ENCODE measurements at places on chromosomes 6 and 20. TPM values are rescaled to one million over a fixed set of nuclear protein-coding genes. Genes with fewer than 3 reads are reported as not detected.

The PPP1R3G gene
- total RNA-seq = 0.40 TPM

The MOG gene
- total RNA-seq = not detected

The ENPP1 gene
- 21.1 TPM for total RNA-seq

The C6orf62 gene
- 79.6 TPM for total RNA-seq

The CHD6 gene
- total RNA-seq = 45.0 TPM

The CPNE5 gene
- not detected for total RNA-seq

The RBBP8NL gene
- total RNA-seq = not detected

The GHRH gene
- total RNA-seq = not detected

The RIMS1 gene
- 23.5 TPM for total RNA-seq

The TENT5A gene
- total RNA-seq = 27.0 TPM

DNA sequence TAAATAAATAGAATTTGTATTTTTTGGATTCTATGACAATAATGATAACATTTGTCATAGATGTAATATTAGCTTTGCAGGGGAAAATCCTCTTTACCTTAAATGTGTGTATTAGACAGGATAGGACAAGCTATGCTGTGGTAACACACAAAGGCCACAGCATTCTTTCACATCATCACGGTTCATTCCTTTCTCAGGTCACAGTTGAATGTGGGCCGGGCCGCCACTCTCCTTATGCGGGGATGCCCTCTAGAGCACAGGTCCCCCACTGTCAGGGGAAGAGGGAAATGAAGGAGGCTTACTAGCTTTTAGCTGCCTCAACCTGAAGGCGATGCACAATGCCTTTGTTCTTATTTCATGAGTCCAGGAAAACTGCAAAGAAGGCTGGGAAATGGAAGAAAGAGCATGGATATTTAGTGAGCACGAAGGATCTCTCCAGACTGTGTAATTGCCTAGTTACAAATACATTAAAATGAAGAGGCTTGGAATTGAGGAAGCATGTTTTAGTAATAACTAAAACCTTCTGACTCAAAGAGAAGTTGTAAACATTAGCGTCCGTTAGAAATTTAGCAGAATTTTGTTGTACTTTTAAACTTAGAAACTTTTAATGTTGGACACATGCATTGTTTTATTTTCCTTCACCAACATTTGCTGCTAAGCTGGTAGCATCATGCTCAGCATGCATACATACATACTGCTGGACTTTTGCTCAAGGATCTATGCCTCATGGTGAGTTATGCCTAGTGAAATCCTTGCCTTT is 248.9 kb upstream of the FOXQ1 start:
- H3K4me3 ChIP-seq = no peak overlapping the region
- H3K27me3 ChIP-seq = no peaks in the 10 kb centered on the region
- DNase-seq = no peak
- H3K27ac ChIP-seq = no peak overlapping the region
- no peaks in the 10 kb centered on the region for H3K4me1 ChIP-seq

DNA sequence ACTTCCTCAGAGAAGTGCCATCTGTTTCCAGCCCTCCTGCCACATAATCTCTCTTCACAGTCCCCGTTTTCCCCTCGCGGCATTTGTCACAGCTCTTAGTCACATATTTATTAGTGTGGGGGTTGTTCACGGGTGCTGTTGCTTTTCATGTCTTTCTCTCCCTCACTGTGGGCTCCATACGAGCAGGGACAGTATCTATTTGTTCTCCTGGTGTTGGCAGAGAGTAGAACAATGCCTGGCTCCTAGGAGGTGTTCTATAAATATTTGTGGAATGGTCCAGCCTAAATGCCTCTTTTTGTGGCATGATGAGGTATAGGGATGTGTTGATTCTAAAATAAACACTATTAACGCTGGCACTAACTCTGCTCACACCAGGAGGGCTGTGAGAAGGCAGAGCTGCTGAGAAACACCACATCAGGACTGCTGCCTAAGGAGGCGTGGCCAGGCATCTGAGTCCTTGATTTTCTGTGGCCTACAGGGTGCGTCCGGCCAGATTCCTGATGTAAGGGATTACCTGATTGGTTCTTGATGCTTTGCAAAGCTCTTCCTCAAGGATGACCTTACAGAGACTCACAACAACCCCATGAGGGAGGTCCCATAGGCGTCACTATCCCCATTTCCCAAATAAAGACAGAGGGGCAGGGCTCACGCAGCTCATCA is 219.8 kb upstream of the ARID1B start:
- peak overlapping the region; percentile 39 for H3K27ac ChIP-seq
- no peak for DNase-seq
- H3K4me1 ChIP-seq = peaks cover 6% of the 10 kb centered on the region
- H3K4me3 ChIP-seq = no peak overlapping the region

- peaks cover 7% of the 10 kb centered on the region for H3K4me1 ChIP-seq
- no peak overlapping the region for H3K27ac ChIP-seq
- no peaks in the 10 kb centered on the region for H3K36me3 ChIP-seq
- H3K27me3 ChIP-seq = peaks cover 11% of the 10 kb centered on the region
- H3K4me3 ChIP-seq = no peak overlapping the region
Measured at GRCh38 chr6:43835872-43836419, 65.9 kb downstream of the VEGFA start.

DNA sequence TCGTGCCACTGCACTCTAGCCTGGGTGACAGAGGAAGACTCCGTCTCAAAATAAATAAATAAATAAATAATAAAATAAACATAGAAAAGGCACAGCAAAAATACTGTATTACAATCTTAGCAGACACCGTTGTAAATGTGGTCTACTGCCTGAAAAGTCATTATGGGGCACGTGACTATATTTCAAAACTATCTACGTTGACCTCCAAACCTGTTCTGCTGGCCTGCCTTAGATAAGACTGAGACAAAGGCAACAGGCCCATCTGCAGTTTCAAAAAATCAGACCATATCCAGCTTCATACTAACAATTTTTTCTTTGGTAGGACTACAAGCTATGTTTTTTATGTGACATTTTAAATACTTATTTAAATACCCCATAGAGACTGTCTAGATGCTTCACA is 59.1 kb downstream of the AGPAT4 start:
- DNase-seq = no peak
- no peak overlapping the region for H3K27ac ChIP-seq
- H3K4me1 ChIP-seq = no peaks in the 10 kb centered on the region
- no peaks in the 10 kb centered on the region for H3K27me3 ChIP-seq
- no peak overlapping the region for H3K4me3 ChIP-seq

DNA sequence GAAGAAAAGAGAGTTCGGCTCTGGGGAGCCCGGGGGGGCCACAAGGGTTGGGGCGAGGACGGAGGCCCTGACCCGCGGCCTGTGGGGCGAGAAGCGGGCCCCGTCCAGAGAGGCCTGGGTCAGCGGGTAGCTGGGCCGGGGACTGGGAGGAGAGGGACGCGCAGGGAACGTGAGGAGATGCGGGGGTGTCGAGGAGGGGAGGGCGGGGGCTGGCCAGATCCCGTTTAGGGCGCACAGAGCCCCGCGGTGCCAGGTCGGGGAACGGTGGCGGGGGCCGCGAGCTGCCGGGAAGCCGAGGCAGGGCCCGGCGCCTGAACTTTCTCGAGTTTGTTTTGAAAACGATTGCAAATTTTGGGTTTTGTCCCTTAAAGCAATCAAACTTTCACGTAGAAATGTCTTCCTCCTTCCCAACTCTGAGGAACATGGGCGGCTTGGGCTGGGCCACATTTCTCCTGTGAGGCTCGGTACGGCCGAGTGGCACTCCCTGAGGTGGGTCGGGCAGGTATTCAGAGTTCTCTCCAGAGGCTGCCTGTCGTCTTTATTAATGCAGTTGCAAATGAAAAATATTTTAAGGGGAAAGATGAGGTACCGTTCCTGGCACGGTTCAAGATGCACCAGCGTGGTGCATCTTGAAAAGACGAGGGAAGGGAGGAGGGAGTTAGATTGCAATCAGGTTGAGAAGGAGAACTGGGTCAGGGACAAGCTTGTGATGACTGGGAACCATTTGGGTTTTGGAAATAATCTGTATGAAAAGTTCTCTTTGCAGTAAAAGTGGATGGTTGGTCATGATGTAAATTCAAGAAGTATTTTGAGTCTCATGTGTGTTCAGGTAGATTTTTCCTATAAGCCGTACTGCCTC is 972 bp downstream of the RNF8 start:
- peak overlapping the region; percentile 95 for H3K4me3 ChIP-seq
- H3K27me3 ChIP-seq = no peaks in the 10 kb centered on the region
- DNase-seq = peak; percentile 84

DNA sequence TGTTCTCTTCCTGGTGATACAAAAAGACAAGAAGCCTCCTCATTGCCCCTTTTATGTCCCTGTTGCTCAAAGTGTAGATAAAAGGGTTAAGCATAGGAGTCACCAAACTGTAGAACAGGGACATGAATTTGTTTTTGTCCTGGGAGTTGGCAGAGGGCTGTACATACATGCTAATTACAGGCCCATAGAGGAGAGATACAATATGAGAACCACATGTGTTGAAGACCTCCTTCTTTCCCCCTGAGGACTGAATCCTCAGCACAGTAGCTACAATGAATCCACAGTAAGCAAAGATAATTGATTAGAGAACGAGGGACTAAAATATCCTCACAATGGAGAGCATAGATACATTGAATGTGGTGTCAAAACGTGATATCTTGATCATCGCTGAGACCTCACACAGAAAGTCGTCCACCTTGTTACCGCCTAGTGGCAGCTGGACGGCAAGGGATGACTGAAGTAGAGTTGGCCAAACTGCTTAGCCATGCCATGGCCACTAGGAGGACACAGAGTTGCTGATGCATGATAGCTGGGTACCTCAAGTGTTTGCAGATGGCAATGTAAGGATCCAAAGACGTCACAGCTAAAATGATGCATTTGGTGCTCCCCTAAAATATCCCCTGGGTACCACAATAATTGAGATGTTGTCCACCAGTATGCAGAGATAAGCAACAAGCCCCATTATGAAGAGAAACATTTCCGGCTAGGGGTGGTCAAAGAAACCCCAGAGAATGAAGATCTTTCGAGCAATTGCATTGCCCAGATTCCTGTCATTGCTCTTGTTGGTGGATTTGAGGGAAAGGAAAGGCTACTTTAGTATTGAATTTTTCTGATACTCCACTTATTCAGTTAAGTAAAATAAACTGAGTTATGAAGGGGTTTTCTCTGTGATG is 15.0 kb downstream of the OR2B3 start:
- no peaks in the 10 kb centered on the region for H3K36me3 ChIP-seq
- no peak overlapping the region for H3K27ac ChIP-seq
- DNase-seq = no peak
- peaks cover 5% of the 10 kb centered on the region for H3K27me3 ChIP-seq

GRCh38 chr6:34375833-34376232 is 16.6 kb downstream of the NUDT3 start:
- H3K27me3 ChIP-seq = no peaks in the 10 kb centered on the region
- H3K36me3 ChIP-seq = no peaks in the 10 kb centered on the region
- H3K4me3 ChIP-seq = no peak overlapping the region
- H3K27ac ChIP-seq = no peak overlapping the region
- peaks cover 14% of the 10 kb centered on the region for H3K4me1 ChIP-seq

GRCh38 chr6:135231469-135231844 is 50.3 kb downstream of the MYB start:
- no peaks in the 10 kb centered on the region for H3K27me3 ChIP-seq

DNA sequence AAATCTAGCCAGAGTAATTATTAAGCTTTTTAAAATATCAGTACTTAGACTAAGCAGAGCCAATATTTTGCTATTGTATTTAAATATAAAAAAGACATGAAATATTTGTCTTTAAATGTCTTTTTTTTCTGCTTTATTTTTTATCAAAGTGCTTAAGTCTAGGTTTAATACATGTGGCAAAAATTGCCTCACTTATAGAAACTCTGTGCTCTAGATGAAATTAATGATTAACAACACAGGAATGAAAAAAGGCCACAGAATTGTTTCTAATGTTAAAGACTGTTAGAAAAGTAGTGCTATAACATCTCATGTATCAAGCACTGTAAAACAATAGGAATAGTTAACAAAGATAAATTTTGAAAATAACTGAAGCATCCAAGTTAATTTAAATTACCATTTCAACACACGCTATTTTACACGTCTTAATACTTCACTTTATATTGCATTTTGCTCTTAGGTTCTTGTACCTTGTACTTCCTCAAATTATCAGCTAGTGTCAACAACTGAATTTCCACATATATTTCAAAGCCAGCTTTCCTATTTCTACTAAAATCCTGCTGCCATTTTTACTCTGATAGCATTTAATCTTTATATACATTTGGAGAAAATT is 1515.1 kb downstream of the HACE1 start:
- H3K36me3 ChIP-seq = no peaks in the 10 kb centered on the region
- peaks cover 14% of the 10 kb centered on the region for H3K27me3 ChIP-seq
- no peaks in the 10 kb centered on the region for H3K4me1 ChIP-seq
- DNase-seq = no peak
- no peak overlapping the region for H3K27ac ChIP-seq
- no peak overlapping the region for H3K4me3 ChIP-seq

- H3K36me3 ChIP-seq = peaks cover 11% of the 10 kb centered on the region
- no peak overlapping the region for H3K4me3 ChIP-seq
- H3K27me3 ChIP-seq = no peaks in the 10 kb centered on the region
- DNase-seq = no peak
- H3K4me1 ChIP-seq = no peaks in the 10 kb centered on the region
Measured at GRCh38 chr6:116173928-116174327, 48.0 kb upstream of the COL10A1 start.

GRCh38 chr6:4344317-4344899 is 209.0 kb upstream of the ECI2 start:
- H3K4me3 ChIP-seq = no peak overlapping the region
- peak; percentile 85 for DNase-seq
- peak overlapping the region; percentile 75 for H3K27ac ChIP-seq
- no peaks in the 10 kb centered on the region for H3K27me3 ChIP-seq

DNA sequence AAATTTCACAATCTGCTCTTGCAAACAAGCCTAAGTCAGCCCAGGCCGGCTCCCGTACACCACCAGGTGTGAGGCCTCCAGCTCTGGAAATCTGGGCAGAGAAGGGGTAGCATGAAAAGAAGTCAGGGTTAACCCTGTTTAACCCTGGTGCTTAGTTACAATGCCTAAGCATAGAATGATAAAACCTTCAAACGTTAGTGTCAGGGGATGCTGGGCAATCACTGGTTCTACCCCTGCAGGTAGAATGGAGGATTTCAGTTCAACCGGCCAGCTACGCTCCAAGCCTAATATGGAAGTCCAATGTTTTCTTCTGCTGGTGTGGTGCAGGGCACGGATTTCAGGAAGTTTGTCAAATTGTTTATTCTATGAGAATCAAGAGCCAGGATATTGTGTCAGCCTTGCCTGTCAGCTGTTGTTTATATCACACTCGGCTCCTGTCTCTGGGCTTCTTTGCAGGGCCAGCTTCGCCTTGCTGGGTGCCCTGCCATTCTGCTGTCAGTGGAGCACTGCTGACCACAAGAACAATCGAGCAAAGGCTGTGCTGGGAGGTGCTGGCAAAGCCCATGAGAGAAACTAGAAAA is 20.2 kb upstream of the CD93 start:
- no peak overlapping the region for H3K27ac ChIP-seq
- no peaks in the 10 kb centered on the region for H3K27me3 ChIP-seq
- H3K4me3 ChIP-seq = no peak overlapping the region
- no peaks in the 10 kb centered on the region for H3K36me3 ChIP-seq

DNA sequence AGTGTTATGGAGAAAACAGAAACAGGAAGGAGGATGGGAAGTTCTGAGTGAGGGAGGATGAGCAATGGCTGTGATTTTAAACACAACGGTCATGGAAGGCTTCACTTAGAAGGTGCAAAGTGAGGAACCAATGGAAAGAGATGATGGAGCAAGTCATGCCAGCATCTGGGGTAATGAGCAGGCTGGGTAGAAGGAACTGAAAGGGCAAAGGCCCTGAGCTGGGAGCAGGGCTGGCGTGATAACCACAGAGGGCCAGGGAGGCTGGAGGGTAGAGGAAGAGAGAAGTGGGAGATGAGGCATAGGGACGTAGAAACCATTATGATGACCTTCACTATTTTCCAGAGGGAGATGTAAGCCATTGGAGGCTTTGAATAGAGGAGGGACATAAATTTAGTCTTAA is 43.6 kb downstream of the NHLRC1 start:
- H3K4me3 ChIP-seq = no peak overlapping the region
- H3K36me3 ChIP-seq = no peaks in the 10 kb centered on the region
- no peak overlapping the region for H3K27ac ChIP-seq

All from osteocyte (in vitro differentiated cells).